ENCODE measurements at places on chromosomes 2 and 18. TPM values are rescaled to one million over a fixed set of nuclear protein-coding genes. Genes with fewer than 3 reads are reported as not detected.
A peak's percentile ranks its signal among the peaks of the same experiment; 100 is the strongest.

GRCh38 chr18:74413836-74414235 is 43.3 kb downstream of the DIPK1C start:
- no peak for DNase-seq

DNA sequence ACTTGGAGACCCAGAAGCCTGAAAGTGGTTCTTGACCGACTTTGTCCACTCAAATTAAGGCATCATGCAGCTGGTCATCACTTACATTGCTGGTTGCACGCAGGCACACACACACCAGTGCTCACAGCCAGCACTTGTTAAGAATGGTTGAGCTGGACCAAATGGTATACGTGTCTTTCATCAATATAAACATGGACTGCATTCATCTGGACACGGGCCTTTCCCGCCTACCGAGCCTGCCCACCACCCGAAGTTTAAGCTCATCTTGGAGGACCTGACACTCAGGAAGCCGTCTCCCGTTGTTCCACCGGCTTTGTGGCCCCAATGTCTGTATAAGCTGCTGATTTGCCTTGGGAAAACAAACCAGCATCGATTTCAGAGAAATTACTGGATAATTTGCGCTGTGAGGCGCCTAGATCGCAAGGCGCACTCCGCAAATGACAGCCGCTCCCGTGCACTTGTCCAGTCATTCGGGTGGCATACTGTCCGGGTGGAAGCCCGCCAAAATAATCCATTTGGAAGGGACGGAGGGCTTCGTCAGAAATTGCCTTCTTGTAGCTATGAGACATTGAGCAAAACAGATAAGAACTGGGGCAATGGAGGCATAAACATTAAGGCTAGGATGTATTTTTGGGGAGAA is 40.1 kb upstream of the AKAIN1 start:
- no peak for DNase-seq

DNA sequence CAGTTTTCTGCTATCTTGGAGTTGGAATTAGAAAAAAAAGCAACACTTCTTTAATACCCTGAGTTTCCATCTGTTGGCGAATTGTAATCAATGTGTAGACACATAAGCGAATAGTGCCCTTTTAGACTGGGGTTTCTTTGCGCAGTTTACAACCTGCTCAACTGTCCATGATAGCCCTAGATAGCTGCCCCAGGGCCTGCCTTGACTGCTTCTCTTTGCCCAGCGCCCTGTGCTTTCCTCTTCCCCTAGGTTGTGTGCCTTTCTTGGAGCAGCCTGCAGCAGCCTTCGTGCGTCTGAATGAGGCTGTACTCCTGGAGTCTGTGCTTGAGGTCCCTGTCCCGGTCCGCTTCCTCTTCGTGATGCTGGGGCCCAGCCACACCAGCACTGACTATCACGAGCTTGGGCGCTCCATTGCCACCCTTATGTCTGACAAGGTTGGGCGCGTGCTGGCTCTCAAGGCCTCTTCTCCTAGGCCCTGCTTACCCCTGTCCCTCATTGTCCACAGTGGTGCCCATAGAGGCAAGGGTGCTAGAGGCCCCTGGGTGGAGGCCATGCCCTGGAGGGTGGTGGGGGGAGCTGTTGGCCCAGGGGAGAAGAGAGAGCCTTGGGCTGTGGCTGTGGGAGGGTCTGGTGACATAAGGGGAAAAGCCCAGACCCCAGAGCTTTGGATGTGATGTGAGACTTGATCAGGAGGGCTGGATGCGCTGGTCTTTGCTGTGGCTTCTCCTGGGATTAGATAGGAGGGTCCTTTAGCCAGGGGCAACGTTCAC is 6.9 kb downstream of the SLC4A3 start:
- no peak for DNase-seq

DNA sequence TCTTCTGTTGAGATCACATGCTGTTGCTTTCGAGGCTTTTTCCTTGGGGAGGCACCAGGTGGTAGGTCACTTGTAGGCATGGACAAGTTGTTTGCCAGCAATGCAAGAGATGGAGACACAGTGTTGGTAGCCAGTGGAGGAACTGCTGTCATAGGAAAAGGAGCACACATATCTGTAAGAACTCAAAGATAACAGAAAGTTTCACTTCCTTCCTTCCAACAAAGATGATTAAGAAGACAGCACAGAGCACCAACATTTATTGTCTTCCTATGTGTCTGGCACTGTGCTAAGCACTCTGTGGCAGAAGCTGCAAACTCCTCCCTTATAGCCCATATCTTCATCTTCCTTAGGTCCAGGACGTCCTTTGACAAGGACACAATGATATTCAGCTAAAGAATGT is 64.5 kb upstream of the AMMECR1L start:
- peak; percentile 26 for DNase-seq

ECEL1 gene
- not detected for polyA plus RNA-seq

DNA sequence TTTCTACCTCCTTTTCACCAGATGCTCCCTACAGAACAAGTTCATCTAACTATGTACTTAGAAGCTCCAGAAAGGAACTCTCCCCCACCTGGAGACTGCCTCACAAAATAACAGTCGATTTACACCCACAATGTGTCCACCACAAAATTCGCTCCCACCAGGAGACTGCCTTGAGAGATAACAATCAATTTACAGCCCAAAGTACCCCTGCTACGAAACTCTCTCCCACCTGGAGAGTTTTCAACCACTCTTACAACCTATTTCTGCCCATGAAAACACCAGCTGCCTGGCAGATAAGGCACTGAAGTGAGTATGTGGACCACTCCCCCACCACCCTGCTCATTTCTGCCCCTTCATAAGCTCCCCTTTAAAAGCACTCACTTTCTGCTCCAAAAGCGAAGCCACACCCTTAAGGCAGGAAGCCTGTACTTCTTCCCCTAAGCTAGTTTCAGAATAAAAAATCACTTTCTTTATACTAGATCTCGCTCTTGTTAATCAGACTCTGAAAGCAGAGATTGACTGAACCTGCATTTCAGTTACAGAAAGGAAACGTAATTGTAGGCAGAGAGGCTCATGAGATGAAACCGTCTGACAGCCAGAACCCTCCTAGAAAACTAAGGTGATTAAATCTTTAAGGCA is 94.4 kb upstream of the RBBP8 start:
- peak; percentile 28 for DNase-seq

DNA sequence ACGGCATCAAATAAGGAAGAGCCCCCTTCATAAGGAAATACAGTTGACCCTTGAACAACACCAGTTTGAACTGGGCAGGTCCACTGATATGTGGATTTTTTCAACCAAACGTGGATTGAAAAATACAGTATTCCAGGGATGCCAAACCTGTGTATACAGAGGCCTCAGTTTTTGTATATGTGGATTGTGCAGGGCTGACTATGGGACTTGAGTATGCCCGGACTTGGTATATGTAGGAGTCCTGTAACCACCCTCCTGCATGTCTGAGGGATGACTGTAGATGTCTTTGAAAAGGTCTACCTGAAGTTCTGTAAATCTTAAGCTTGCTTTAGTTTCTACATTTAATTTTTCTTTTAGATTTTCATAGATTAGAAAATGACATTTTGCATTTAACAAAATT is 50.0 kb downstream of the EML4 start:
- no peak for DNase-seq

MYOM1 gene
- polyA plus RNA-seq: 1.5 TPM

DNA sequence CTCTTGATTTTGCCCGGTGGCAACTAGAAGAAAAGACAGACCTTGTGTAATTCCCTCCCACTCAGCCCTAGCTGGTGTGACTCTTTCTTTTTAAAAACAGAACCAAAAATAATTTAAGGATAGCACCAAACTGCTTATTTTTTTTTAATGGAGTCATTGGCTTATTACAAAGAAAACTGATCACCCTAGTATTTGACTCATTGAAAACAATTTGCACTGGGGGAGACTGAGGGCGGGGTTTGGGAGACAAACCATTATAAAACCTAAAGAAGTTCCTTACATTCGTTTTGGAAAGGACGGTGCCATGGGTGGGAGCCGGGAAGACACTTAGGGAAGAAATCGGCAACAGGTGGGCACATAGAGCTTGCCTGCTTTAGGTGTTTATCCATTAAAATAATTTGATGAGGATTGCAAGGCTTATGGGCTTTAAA is 2.5 kb downstream of the PAX3 start:
- no peak for DNase-seq

DNA sequence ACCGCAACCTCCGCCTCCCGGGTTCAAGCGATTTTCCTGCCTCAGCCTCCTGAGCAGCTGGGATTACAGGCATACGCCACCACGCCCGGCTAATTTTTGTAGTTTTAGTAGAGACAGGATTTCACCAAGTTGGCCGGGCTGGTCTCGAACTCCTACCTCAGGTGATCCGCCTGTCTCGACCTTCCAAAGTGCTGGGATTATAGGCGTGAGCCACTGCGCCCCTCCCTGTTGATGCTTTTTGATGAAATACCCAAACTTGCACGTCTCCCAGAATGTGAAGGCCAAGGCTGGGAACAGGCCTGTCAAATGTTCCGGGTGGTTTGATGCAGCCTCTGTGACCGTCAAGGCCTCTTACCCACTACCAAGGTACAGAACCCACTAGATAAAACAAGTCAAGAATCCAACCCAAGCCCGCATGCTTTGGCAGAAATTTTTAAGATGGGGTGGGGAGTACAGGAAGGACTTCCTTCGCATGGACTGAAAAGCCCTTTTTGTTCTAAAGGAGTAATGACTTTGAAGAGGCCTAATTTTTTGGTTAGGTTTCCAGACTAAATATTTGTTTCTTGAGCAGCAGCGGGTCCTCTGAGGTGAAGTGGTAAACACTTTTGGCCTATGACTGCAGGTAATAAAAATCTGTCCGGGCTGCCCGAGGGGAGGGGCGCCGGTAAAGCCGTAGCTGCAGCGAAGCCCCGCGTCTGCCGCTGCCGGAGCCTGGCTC is 3.7 kb upstream of the EVX2 start:
- no peak for DNase-seq

Measured in B cell (primary cell).